ENCODE measurements at places on chromosomes 4 and X. TPM values are rescaled to one million over a fixed set of nuclear protein-coding genes. Genes with fewer than 3 reads are reported as not detected.

DNA sequence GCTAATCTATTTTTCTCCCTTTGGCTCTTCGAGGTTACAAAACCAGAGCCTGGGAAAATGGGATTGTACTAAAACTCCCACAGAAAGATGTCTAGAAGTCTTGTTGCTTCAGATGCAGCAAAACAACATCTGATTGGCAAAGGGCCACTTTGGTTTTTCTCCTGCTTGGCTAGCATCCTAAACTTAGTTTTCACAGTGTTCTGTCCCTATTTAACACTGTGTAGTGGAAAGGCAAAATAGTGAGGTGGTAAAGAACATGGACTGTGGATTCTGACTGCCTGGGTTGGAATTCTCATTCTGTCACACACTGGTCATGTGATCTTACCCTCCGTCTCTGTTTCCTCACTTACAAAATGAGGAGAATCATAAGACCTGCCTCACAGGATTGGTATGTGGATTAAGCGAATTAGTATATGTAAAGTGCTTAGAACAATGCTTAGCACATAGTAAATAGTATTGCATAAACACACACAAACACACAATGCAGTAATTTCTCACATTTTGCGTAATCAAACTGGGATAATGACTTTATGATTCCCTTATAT is 23.5 kb downstream of the TIGD2 start:
- DNase-seq, result no peak

GRCh38 chr4:10582059-10582686 is 102.4 kb downstream of the CLNK start:
- no peak for DNase-seq

DNA sequence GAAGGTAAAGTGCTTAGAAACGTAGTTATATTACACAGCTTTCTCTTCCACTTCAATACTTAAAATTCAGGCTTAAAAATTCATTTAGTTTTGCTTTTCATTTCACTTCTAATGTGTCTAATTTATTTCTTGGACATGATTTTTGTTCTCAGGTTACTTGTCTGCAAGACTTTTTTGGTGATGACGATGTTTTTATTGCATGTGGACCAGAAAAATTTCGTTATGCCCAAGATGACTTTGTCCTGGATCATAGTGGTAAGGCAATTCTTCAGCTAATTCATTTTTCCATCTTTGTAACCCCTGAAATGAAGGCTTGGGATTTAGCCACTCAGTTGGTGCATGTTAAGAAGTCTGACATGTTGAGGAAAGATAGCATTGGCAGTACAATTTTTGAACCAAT is 114.7 kb downstream of the DCLK2 start:
- DNase-seq, result no peak

Gene NPY2R
- total RNA-seq, result not detected

- DNase-seq, result no peak
These were observed 870.7 kb upstream of the INTU start for GRCh38 chr4:126761947-126762662.

GRCh38 chrX:45762699-45763647 is 562.3 kb upstream of the DIPK2B start:
- no peak for DNase-seq
